A172 (cell line): ENCODE measurements at places on chromosomes 1 and 21. TPM values are rescaled to one million over a fixed set of nuclear protein-coding genes. Genes with fewer than 3 reads are reported as not detected.

The FCRL2 gene
- not detected in 2 replicates for total RNA-seq

The OR2L13 gene
- not detected in 2 replicates for total RNA-seq

The DNASE2B gene
- total RNA-seq, result not detected in 2 replicates

The CR2 gene
- total RNA-seq, result 0.02 TPM in 1 of 2 replicates, not detected in the other

The OR2L3 gene
- not detected in 2 replicates for total RNA-seq

The BSND gene
- not detected in 2 replicates for total RNA-seq

The KCNE2 gene
- not detected in 2 replicates for total RNA-seq

The XCL2 gene
- total RNA-seq, result not detected in 2 replicates

The PPIAL4G gene
- not detected in 2 replicates for total RNA-seq

The GPATCH4 gene
- total RNA-seq, result 53.1 and 54.1 TPM in 2 replicates

The C1orf21 gene
- total RNA-seq, result 21.2 and 26.1 TPM in 2 replicates

The SPATA1 gene
- total RNA-seq, result not detected in 2 replicates

The HAO2 gene
- not detected in 2 replicates for total RNA-seq

The CREB3L4 gene
- total RNA-seq, result 19.9 and 28.4 TPM in 2 replicates

The KCNQ4 gene
- total RNA-seq, result not detected in 2 replicates

The VANGL2 gene
- 5.7 and 6.3 TPM in 2 replicates for total RNA-seq

The TRIM67 gene
- 0.02 and 0.05 TPM in 2 replicates for total RNA-seq

The SFT2D2 gene
- 53.7 and 66.3 TPM in 2 replicates for total RNA-seq

The HTR6 gene
- total RNA-seq, result not detected in 2 replicates

The AMY2B gene
- total RNA-seq, result not detected in 2 replicates

The NHLH2 gene
- 0.07 TPM in 1 of 2 replicates, not detected in the other for total RNA-seq

The NBPF4 gene
- total RNA-seq, result not detected in 2 replicates

The C1orf210 gene
- not detected in 2 replicates for total RNA-seq

The RGS4 gene
- 31.3 and 49.7 TPM in 2 replicates for total RNA-seq

The NUP210L gene
- total RNA-seq, result not detected in 2 replicates

The GALE gene
- 109 and 110 TPM in 2 replicates for total RNA-seq

The CRYAA gene
- total RNA-seq, result not detected in 2 replicates

The LCE3C gene
- not detected in 2 replicates for total RNA-seq

The ZNF687 gene
- 34.7 and 36.2 TPM in 2 replicates for total RNA-seq

The S100A7 gene
- not detected in 2 replicates for total RNA-seq

The LINGO4 gene
- total RNA-seq, result not detected in 2 replicates

The TSPAN2 gene
- 2.0 and 3.2 TPM in 2 replicates for total RNA-seq

The GUCA2B gene
- not detected in 2 replicates for total RNA-seq

The ITLN2 gene
- total RNA-seq, result not detected in 2 replicates

The CNKSR1 gene
- total RNA-seq, result not detected in 2 replicates

The LRRC71 gene
- total RNA-seq, result not detected in 2 replicates

The CFAP141 gene
- not detected in 2 replicates for total RNA-seq

The RCSD1 gene
- 0.29 and 0.36 TPM in 2 replicates for total RNA-seq

The SPAG17 gene
- 0.05 and 0.12 TPM in 2 replicates for total RNA-seq

The S100A11 gene
- total RNA-seq, result 517 and 658 TPM in 2 replicates

The TIE1 gene
- total RNA-seq, result 0.41 and 3.2 TPM in 2 replicates

The OR13G1 gene
- not detected in 2 replicates for total RNA-seq

The IFNLR1 gene
- not detected in 2 replicates for total RNA-seq
